ENCODE measurements at places on chromosomes 16 and 17.

GRCh38 chr17:42058063-42058462 is 7.7 kb upstream of the C17orf113 start:
- DNase-seq: no peak

- no peak for DNase-seq
Measured at GRCh38 chr16:89352091-89352681, 134.7 kb downstream of the ZNF778 start.

- no peak for DNase-seq
Measured at GRCh38 chr16:84548508-84548907, 44.0 kb upstream of the MEAK7 start.

DNA sequence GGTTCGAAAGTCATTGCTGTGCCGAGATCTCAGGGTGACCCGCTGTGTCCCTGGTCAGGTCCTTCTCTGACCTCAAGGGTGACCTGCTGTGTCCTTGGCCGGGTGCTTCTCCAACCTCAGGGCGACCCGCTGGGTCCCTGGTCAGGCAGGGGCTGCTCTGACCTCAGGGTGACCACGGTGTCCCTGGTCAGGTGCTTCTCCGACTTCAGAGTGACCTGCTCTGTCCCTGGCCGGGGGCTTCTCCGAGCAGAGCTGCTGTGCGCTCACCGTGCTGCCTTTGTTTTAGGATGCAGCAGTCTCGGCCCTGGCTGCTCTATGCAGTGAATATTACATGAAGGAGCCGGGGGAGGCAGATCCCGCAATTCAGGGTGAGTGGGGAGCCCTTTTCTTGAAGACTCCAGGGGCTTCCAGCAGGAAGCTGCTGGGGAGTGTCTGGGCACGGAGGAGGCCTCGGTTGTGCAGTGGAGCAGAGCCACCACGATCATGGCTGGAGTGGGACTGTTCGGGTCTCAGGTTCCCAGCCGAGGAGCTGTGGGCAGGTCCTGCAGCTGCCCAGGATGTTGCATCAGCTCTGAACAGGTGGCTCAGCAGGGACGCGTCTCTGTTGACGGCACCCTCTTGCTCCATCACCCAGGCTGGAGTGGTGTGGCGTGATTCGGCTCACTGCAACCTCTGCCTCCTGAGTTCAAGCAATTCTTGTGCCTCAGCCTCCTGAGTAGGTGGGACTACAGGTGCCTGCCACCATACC is 83.7 kb upstream of the ZNF750 start:
- DNase-seq: no peak

GRCh38 chr16:3570420-3571062 is 6.7 kb downstream of the NLRC3 start:
- no peak for DNase-seq

DNA sequence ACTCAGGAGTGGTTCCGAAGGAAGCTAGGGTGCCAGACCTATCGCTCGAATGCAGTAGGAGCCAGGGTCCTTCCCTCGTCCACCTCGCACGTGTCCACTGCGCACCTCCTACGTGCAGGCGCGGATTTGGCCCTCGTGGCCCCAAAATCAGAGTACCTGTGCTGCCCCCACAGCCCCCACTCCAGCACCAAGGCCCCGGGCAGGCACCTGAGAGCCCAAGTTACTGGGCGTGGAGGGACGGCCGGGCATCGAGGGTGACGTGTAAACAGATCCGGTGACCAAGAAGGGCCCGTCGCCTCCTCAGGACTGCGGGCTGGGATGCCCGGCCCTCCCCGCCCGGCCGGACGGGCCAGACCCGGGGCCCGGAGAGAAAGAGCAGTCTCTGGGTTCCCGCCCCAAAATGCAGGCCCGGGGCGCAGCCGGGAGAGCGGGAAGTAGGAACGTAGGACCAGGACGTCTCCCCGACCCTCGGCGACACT is 492 bp downstream of the SLC25A39 start:
- DNase-seq: no peak

DNA sequence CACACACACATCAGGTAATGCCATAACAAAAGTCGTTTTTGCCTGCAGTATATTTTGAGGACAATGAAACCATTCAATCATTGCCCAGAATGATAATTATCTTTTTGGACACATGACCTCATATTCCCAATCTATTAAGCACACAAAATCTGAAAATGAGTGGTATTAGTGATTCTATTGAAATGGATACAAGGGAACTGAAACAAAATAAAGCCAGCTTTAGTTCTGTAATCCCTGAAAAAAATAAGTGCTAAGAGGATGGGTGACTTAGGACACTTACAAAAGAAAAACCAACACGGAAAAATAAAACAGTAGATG is 128.3 kb upstream of the MAF start:
- no peak for DNase-seq

DNA sequence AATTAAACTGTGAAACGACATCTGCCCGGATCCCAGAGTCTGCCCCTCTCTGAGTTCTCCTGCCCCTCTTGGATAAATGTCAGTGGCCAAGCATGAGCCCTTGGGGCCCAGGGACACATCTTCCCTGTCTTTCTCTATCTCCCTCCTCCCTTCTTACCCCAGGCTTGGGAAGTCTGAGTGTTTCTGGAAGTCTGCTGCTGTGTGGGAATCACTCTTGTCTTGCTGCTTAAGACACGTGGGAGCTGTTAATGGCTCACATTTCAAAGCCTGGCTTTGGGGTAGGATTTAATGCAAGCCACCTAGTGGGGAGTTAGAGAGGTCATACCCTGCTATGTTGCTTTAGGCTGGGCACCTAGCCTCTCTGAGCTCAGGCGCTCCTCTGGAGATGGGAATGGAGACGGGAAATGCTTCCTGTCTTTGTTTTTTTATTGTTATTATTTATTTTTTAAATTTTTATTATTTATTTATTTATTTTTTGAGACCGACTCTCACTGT is 218.5 kb upstream of the CIBAR2 start:
- no peak for DNase-seq

DNA sequence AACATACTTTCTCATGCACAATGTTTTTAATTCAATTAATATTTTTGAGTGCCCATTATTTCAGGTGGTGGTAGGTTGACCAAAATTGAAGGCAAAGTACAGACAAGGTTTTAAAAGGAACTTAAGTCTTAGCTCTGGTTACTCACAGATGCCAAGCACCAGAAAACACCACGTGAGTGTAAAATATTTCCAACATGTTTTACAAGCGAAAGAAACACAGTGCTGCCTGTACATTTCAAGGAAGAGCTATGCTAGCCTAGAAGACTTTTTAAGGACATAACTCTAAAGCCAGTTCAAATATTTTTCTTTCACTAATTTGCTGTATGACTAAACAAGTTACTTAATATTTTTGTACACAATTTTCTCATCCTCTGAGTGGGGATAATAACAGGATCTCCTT is 736.4 kb upstream of the GOT2 start:
- no peak for DNase-seq

GRCh38 chr17:7323731-7324437 is 5.3 kb downstream of the NEURL4 start:
- DNase-seq: no peak

DNA sequence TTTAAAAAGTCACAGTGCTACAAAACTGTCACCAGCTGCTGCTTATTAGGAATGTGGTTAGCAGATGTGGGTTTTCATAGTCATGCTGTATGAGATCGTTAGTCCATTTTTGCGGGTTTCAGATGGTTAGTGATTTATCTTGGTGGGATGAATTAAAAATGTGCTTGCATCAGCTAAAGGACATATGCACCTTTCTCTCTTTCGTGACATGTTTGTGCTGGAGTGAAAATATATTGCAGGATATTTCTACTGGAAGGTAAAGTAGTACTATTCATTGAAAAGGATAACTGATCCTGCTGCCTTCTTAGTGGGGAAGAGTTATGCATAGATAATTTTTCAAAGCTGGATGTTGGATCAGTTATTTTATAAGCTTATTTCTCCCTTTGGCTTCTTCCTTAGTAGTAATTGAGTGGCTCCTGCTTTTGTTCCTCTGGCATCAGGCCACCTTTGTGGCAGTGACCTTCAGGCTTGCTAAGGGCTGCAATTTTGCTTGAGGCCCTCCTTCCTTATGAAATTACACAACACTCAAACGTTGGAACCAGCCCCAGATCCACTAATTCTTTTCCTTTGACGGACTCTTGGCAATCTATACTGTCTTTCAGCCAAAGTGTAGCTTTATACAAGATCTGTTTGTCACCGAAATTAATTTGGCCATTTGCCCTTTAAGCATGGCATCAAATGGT is 7.5 kb upstream of the SNTB2 start:
- no peak for DNase-seq

All from coronary artery (tissue), 2 donors.